ENCODE measurements at places on chromosomes 5 and 9.

GRCh38 chr5:178787889-178788288 lies 57.4 kb upstream of the ZNF354A start:
- DNase-seq = no peak

GRCh38 chr5:141879941-141880738 lies 1.9 kb upstream of the PCDH1 start:
- no peak for DNase-seq

DNA sequence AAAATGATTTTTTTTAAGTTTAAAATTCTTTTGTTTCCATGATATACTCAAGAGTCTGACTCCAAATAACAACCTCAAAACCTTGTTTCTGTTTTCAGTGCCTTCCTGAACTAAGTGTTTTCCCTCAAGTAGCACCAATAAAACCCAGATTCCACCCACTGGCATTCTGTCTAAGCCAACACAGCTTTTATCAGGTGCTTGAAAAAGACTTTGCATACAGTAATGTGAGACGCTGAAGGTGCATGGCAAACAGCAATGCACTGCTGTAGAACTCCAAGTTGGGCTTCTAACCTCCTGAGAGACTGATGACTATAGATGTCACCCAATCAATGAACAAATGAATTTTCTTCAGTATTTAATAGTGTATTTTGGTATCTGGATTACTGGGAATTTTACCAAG lies 95.7 kb downstream of the NFIB start:
- DNase-seq = no peak

GRCh38 chr9:113520109-113520642 lies 56.6 kb downstream of the RGS3 start:
- no peak for DNase-seq

- no peak for DNase-seq
Measured at GRCh38 chr5:156015137-156015536, 311.8 kb upstream of the SGCD start.

- DNase-seq = no peak
Measured at GRCh38 chr5:141864371-141865370, 13.5 kb downstream of the PCDH1 start.

DNA sequence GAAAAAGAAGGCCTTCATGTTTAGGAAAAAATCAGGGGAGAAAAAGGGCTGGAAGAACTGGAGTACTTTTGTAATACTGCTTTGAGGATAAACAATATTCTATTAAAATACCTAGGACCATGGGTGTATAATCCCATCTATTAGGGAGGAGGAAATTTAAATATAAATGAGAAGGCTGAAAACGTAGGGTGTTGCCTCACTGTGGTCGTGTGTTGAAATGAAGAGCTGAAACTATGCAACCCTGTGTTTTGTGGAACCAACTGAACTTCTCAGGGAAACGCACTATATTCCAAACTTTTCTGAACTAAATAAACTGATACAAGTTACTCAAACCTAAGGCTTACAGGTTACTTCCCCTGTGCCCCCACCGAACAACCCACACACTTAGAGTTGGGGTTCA lies 4.5 kb upstream of the CNTLN start:
- DNase-seq = no peak

- no peak for DNase-seq
Measured at GRCh38 chr9:88959727-88960469, 31.4 kb upstream of the S1PR3 start.

DNA sequence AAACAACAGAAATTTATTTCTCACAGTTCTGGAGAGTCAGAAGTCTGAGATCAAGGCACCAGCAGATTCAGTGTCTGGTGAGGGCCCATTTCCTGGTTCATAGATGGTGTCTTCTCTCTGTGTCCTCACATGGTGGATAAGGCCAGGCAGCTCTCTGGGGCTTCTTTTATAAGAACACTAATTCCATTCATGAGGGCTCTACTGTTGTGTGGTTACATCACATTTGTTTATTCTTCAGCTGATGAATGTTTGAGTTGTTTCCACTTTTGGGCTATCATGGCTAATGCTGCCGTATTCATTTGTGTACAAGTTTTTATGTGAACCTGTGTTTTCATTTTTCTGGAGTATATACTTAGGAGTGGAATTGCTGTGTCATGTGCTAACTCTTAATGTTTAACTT lies 35.2 kb downstream of the DDX4 start:
- no peak for DNase-seq

DNA sequence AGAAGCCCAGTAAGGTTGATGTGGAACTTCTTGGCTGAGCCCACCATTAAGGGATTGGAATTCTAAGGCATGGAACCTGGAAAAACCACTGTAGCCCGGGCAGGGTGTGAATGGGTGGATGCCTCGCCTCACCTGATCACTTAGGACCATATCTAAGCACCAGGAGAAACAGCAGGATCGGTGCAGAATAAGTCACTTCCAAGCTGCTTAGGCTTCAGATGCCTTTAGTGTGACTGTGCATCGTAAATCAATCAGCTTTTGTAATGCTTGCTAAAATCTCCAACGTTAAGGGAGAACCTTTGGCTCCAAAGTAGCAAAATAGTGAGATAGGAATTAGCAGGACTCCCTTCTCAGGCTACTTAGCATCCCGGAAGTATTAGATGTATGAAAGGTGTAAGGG lies 103.9 kb upstream of the MEGF10 start:
- DNase-seq = no peak

DNA sequence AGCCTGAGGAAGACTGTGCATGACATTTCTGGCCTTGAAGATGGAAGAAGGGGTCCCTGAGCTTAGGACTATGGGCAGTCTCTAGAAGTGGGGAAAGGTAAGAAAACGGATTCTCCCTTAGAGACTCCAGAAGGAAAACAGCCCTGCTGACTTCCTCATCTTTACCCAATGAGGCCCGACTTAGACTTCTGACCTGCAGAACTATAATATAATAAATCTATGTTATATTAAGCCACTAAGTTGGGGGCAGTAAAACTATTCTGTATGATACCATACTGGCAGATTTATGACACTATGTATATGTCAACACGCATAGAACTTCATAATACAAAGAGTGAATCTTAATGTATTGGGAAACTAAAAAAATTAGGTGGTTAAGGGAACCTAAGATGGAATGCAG lies 422.0 kb downstream of the PLK2 start:
- no peak for DNase-seq

DNA sequence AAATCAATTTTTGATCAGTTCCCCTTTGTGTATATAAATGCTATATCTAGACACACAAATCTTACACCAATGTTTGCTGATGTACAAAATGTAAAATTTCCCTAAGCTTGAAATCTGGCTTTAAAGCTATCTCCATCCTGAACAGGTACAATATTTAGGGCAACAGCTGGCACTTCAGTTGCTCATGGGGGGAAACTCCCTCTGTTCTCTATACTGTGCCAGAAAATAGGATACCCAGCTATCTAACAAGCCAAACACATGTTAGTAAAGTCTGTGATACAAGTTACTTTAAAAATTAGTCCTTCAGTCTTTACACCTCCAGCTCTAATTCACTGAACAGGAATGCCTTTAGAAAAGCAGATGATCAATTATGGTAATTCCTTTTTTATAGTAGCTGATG lies 191.8 kb downstream of the SLF1 start:
- no peak for DNase-seq

GRCh38 chr5:61327760-61328753 lies 4.0 kb upstream of the ZSWIM6 start:
- peak; percentile 90 for DNase-seq

GRCh38 chr9:10014889-10015288 lies 597.9 kb downstream of the PTPRD start:
- DNase-seq = no peak

- DNase-seq = peak; percentile 52
Measured at GRCh38 chr9:134066526-134066912, 1.3 kb downstream of the BRD3 start.

DNA sequence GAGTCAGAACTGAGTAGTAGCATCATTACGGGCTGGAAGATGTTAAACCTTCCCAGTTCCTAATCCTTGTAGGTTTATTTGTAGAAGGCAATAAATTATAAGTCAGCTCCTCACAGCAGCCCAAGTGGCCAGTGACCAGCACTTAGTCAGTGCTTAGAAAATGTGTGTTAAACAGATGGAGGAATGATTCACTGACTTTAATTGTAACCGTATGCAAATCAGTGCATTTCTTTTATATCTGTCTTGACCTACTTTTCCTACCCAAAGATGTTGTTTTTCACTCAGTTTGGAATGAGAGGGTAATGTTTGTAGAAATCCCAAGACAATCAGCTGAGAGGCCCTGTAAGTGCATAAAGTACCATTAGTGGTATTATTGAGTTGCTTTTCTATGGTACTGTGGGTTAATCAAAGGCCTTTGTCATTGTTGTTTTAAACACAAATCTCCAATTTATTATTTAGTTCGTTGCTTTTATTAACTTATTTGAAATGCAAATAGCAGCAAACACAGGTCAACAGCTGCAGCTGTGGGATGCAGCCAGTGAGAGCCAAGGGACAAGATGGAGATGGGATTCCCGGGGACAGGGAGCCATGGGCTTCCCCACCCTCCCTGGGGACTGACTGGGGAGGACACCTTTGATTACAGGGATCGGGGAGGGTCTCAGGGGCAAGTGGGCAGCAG lies 49.8 kb downstream of the MAP1B start:
- peak; percentile 95 for DNase-seq

DNA sequence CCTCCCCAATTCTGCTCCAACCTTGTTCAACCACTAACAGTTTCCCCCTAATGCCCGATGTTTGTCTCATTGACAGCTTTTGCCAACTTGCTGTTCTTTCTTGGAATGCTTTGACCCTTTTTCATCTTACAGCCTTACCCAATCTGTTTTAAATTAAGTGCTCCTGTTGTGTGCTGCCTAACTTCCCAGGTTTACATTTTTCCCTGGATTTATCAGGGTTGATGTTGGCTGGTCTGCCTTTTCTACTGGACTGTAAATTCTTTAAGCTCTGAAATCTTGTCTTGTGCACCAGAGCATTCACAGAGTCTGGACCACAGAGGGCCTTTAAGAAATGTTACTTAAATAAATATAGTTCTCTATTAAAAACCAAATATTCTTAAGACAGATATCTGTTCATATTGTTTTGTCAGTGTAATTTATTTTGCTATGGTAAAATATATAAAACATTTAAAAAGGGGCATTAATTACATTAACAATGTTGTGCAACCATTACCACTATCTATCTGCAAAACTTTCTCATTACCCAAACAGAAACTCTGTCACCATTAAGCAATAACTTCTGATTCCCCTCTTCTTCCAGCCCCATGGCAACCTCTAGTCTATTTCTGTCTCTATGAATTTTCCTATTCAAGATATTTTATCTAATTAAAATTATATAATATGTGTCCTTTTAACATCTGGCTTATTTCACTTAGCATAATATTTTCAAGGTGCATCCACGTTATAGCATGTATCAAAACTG lies 73.0 kb downstream of the OSTF1 start:
- no peak for DNase-seq

GRCh38 chr9:129779560-129780190 lies 23.3 kb upstream of the TOR1B start:
- DNase-seq = no peak

All from foreskin fibroblast (primary cell).